ENCODE measurements at places on chromosomes 4 and X.

DNA sequence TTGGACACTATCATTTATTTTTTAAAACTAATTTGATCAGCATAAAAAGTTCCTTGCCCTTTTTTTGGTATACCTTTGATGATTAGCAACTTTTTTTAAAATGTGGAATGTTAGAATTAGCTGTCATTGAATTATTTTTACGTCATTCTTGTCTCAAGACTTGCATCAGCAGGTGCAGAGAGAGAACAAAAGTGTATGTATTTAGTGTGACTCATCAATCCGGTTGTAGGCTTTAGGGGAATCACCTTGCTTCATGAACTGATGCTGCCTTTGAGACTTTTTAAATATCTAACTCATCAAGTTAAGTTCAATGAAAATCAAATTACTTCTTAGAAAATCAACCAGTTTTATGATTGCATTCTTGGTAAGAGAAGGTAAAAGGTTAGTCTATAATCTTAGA, 125.1 kb downstream of the ARX start:
- DNase-seq: peak; percentile 88

GRCh38 chrX:2673611-2674010, 17.5 kb upstream of the CD99 start:
- DNase-seq: no peak

GRCh38 chr4:150948074-150948473, 67.0 kb downstream of the LRBA start:
- DNase-seq: no peak

GRCh38 chr4:5158825-5159224, 107.5 kb downstream of the STK32B start:
- DNase-seq: peak; percentile 59

DNA sequence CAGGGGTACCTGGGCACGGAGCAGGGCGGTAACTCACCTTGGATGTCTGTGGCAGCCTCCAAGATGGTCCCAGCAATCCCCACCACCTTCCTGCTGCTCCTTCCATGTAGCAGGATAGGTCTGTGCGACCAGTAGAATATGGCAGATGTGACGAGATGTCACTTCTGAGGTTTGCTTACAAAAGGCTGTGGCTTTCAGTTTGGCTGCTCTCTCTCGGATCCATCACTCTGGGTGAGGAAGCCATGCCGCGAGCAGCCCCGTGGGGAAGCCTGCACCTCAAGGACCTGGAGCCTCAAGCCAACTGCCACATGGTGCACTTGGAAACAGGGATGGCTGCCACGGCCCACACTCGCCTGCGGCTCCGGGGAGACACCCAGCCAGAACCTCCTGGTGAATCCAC, 37.6 kb downstream of the WFS1 start:
- DNase-seq: no peak

- no peak for DNase-seq
Measured at GRCh38 chr4:28948501-28948900, 1771.7 kb upstream of the PCDH7 start.

- no peak for DNase-seq
Measured at GRCh38 chrX:73758250-73758649, 195.3 kb downstream of the CHIC1 start.

- DNase-seq: peak; percentile 13
Measured at GRCh38 chrX:20224814-20225487, 41.8 kb downstream of the RPS6KA3 start.

GRCh38 chrX:106802388-106803275, at the start of gene TBC1D8B:
TBC1D8B (plus strand) TSS chrX:106802673; CDS start chrX:106802854, 181 bp downstream.
- peak; percentile 96 for DNase-seq

- no peak for DNase-seq
Measured at GRCh38 chrX:17605676-17606075, 131.6 kb upstream of the SCML1 start.
